H1 (cell line): ENCODE measurements at places on chromosomes 4 and X. TPM values are rescaled to one million over a fixed set of nuclear protein-coding genes. Genes with fewer than 3 reads are reported as not detected.

Gene VCX3A
- 0.46 and 0.63 TPM in 2 replicates for total RNA-seq

Gene BRS3
- total RNA-seq: not detected in 2 replicates

Gene DRD5
- 0.11 TPM in 1 of 2 replicates, not detected in the other for total RNA-seq

Gene PRRG1
- 8.1 and 10.2 TPM in 2 replicates for total RNA-seq

Gene BMX
- not detected in 2 replicates for total RNA-seq

Gene CFAP299
- total RNA-seq: not detected in 2 replicates

Gene GPR34
- total RNA-seq: not detected in 2 replicates

- no peaks in the 10 kb centered on the region for H3K27me3 ChIP-seq
- H3K27ac ChIP-seq: no peak overlapping the region
- no peak for DNase-seq
- H3K36me3 ChIP-seq: no peaks in the 10 kb centered on the region
These were observed 740.6 kb upstream of the TENM3 start for GRCh38 chr4:181502611-181503010.

DNA sequence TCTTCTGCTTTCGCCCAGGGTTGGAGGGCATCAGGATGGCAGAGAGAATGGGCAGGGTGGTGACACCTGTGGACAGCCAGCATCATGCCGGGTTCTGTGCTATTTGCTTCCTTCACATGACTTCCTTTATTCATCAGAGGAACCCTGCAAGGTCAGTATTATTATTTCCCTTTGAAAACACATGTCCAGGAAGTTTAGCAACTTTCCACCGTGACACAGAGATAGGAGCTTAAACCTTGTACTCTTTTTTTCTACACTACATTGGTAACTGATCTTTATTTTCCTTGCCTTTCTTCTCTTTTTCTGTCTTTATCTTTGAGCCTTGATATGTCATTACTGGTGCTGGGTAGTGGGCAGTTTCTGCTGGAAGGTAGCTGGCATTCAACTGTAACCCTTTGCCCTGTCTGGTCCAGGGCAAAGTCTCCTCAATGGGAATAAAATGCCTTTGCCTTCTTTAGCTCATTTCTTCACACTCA is 5.0 kb upstream of the MGST2 start:
- no peaks in the 10 kb centered on the region for H3K36me3 ChIP-seq
- H3K4me3 ChIP-seq: no peak overlapping the region
- peaks cover 8% of the 10 kb centered on the region for H3K4me1 ChIP-seq

- H3K4me3 ChIP-seq: no peak overlapping the region
- H3K4me1 ChIP-seq: no peaks in the 10 kb centered on the region
These were observed 60.8 kb downstream of the ZNF732 start for GRCh38 chr4:244471-244870.

- H3K36me3 ChIP-seq: no peaks in the 10 kb centered on the region
- no peaks in the 10 kb centered on the region for H3K4me1 ChIP-seq
- H3K27ac ChIP-seq: no peak overlapping the region
- H3K4me3 ChIP-seq: no peak overlapping the region
These were observed 22.5 kb upstream of the GLRA2 start for GRCh38 chrX:14506866-14507265.

DNA sequence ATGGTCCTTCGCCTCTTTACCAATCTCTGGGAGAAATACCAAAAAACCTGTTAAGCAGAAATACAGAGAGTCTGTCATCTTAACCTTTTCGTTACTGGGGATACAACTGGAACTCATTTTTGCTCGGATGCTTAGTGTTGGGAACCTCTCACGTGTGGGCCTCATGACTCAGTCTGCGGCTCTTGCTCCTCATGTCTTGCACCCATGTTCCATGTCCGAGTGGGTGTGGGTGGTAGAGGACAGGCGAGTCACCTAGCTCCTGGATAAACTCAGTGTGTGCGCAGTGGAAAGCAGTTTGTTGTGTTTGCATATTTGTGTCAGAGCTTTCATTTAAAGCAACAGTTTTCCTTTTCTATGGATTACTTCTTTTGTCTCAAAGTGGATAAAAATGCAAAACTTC is 70.6 kb downstream of the TNIP2 start:
- no peak overlapping the region for H3K4me3 ChIP-seq
- H3K27me3 ChIP-seq: no peaks in the 10 kb centered on the region
- no peak overlapping the region for H3K27ac ChIP-seq
- peaks cover 6% of the 10 kb centered on the region; the same call in 1 of the 2 replicates for H3K36me3 ChIP-seq
- no peaks in the 10 kb centered on the region for H3K4me1 ChIP-seq

DNA sequence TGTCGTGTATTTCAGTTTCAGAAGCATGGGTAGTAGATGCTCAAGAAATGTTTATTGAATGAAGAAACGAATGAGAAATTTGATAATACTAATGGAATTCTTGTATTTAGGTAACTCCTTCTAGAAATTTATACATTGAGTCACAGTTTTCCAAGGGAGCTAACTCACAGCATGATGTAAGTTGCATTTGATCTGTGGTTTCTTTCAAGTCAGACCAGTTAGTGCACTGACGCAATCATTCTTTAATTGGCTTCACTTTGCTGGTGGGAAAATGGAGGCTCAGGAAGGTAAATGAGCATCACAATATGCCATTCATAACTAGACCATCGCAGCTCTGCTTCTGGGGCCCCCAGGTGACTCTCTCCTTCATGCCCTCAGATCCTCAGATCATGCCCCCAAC is 17.3 kb upstream of the CWH43 start:
- no peaks in the 10 kb centered on the region for H3K4me1 ChIP-seq
- H3K4me3 ChIP-seq: no peak overlapping the region
- no peaks in the 10 kb centered on the region for H3K27me3 ChIP-seq
- no peak overlapping the region for H3K27ac ChIP-seq
- no peak for DNase-seq

GRCh38 chr4:47213971-47214370 is 182.6 kb downstream of the GABRB1 start:
- no peaks in the 10 kb centered on the region for H3K36me3 ChIP-seq
- no peak overlapping the region for H3K4me3 ChIP-seq
- DNase-seq: no peak

GRCh38 chrX:30533266-30533665 is 44.3 kb downstream of the TASL start:
- no peak for DNase-seq
- H3K36me3 ChIP-seq: no peaks in the 10 kb centered on the region
- no peaks in the 10 kb centered on the region for H3K27me3 ChIP-seq
- H3K4me1 ChIP-seq: no peaks in the 10 kb centered on the region
- H3K4me3 ChIP-seq: no peak overlapping the region

DNA sequence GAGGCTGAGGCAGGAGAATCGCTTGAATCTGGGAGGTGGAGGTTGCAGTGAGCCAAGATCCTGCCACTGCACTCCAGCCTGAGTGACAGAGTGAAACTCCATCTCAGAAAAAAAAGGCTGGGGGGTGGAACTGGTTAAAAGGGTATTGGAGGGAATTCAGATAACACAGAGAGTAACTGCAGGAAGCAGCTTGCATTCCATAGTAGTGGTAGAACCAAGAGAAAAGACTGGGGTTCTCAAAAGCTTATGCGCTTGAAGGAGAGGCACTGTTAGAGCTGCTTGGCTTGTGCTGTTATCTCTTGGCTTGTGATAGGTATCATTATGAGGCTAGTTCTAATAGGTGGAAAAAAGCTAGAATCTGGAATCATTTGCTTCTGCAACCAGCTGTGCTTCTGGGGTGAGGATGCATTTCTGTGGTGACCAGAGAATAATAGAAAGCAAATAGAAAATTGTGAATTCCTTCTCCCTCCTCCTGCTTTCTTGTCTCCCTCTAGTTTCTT is 91.2 kb upstream of the ELOVL6 start:
- H3K36me3 ChIP-seq: no peaks in the 10 kb centered on the region
- DNase-seq: no peak
- H3K4me1 ChIP-seq: 0 out of 2 replicates have a peak, but pooled peaks cover 2% of the 10 kb centered on the region
- H3K4me3 ChIP-seq: no peak overlapping the region
- no peaks in the 10 kb centered on the region for H3K27me3 ChIP-seq

- no peaks in the 10 kb centered on the region for H3K36me3 ChIP-seq
- DNase-seq: no peak
- H3K27me3 ChIP-seq: no peaks in the 10 kb centered on the region
- H3K4me1 ChIP-seq: peaks cover 3% of the 10 kb centered on the region; the same call in 1 of the 2 replicates
- H3K27ac ChIP-seq: no peak overlapping the region
These were observed 30.8 kb upstream of the MXD4 start for GRCh38 chr4:2292646-2293108.

GRCh38 chr4:177250056-177250696 is 59.5 kb upstream of the NEIL3 start:
- no peaks in the 10 kb centered on the region for H3K4me1 ChIP-seq
- H3K27ac ChIP-seq: no peak overlapping the region
- H3K36me3 ChIP-seq: no peaks in the 10 kb centered on the region
- H3K27me3 ChIP-seq: no peaks in the 10 kb centered on the region

DNA sequence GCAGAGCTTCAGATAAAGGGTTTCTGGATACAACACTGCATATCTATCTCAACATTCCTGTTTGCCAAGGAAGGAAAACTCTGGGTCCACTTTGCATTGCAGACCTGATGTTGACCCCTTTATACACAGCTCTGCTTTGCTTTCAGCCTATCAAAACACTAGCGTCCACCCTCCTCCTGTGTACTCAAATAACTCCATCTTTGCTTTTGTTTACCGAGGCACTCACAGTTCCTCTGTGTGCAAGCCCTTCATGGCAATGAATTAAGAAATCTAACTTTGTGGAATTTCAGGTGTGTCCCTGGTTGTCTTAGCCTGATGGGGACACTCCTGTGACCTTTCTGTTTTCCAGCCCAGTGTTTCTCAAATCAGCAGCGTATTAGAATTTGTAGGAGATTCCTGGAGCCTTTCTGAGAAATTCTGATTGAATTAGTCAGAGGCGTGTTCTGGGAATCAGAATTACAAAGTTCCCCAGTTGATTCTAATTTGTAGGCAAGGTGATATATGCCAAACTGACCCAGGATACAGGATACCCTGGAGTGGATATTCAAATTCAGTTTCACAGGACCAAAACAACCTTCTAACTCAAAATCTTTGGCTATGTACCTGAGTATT is 68.6 kb downstream of the DTHD1 start:
- H3K27ac ChIP-seq: no peak overlapping the region
- no peak for DNase-seq
- H3K36me3 ChIP-seq: no peaks in the 10 kb centered on the region
- H3K27me3 ChIP-seq: no peaks in the 10 kb centered on the region
- no peak overlapping the region for H3K4me3 ChIP-seq

GRCh38 chr4:22668301-22668700 is 24.4 kb upstream of the GBA3 start:
- H3K4me1 ChIP-seq: no peaks in the 10 kb centered on the region
- H3K4me3 ChIP-seq: no peak overlapping the region
- H3K27me3 ChIP-seq: no peaks in the 10 kb centered on the region

DNA sequence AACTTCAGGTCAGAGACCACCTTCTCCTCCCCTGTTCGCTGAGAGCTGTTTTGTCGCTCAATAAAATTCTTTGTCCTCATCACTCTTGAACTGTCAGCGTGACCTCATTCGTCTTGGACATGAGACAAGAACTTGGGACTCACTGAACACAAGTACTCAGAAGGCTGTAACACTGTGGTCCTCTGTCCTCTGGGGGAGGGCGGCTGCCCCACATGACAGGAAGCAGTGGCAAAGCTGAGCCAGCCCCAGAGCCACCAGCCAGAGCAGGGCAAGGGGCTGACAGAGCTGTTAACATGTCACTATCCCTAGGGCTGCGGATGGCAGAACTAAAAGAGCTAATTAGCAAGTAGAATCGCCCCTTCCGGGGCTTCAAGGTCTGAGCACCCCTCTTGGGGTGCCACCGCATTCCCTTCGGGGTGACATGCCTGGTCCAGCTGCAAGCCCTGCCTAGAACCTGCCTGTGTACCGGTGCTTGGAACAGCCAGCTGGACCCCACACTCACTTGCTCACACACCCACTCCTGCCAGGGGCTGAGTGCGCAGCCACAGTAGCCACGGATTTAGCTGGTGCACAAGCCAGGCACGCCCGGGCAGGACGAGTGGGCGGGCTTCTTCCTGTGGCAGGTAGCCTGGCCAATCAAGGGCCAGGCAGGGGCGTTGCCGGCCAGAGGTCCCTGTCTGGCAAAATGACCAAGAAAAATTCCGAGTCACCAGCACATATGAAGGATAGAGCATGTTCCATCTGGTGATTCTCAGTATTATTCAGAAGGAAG is 648.6 kb upstream of the AGA start:
- DNase-seq: no peak
- peak overlapping the region; percentile 50; the same call in 1 of the 2 replicates for H3K27ac ChIP-seq
- H3K4me1 ChIP-seq: no peaks in the 10 kb centered on the region

- no peaks in the 10 kb centered on the region for H3K27me3 ChIP-seq
- H3K4me1 ChIP-seq: no peaks in the 10 kb centered on the region
- no peak overlapping the region for H3K4me3 ChIP-seq
- DNase-seq: no peak
These were observed 19.9 kb upstream of the TRIM61 start for GRCh38 chr4:164997324-164997723.

GRCh38 chr4:10750714-10751113 is 66.1 kb upstream of the CLNK start:
- no peak overlapping the region for H3K27ac ChIP-seq
- no peaks in the 10 kb centered on the region for H3K36me3 ChIP-seq
- no peak for DNase-seq
- no peak overlapping the region for H3K4me3 ChIP-seq
- H3K27me3 ChIP-seq: no peaks in the 10 kb centered on the region

GRCh38 chrX:42490111-42490510 is 287.9 kb downstream of the PPP1R2C start:
- no peaks in the 10 kb centered on the region for H3K36me3 ChIP-seq
- no peaks in the 10 kb centered on the region for H3K27me3 ChIP-seq
- no peak for DNase-seq
- H3K4me1 ChIP-seq: no peaks in the 10 kb centered on the region
- H3K4me3 ChIP-seq: no peak overlapping the region

DNA sequence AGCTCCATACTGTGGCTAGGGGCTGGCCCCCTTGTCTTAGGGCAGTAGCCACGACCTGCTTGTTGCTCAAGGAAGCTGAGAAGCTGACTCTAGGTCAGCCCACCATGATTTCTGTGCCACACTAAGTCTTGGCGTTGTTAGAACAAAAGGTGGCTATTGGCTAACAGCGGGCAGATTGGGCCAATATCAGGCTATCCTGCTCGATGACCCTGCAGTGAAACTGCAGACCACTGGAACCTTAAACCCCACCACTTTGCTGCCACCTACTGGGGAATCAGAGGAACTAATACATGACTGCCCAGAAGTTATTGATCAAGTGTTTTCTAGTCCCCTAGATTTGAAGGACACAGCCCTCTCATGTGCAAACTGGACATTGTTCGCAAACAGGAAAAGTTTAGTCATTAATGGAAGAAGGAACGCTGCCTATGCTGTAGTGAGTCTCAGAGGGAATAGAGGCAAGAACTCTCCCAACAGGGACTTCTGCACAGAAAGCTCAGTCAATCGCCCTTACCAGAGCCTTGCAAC is 17.0 kb upstream of the PAPSS1 start:
- H3K27me3 ChIP-seq: peaks cover 32% of the 10 kb centered on the region; the same call in 1 of the 2 replicates
- H3K27ac ChIP-seq: no peak overlapping the region
- H3K4me1 ChIP-seq: no peaks in the 10 kb centered on the region; the same call in 1 of the 2 replicates
